ENCODE measurements at places on chromosomes 2 and 18. TPM values are rescaled to one million over a fixed set of nuclear protein-coding genes. Genes with fewer than 3 reads are reported as not detected.

The TYMS gene
- total RNA-seq = 35.1 TPM

The PRPF40A gene
- 143 TPM for total RNA-seq

The MRO gene
- total RNA-seq = not detected

The CCDC85A gene
- 6.7 TPM for total RNA-seq

The BOK gene
- total RNA-seq = 37.4 TPM

The CDKL4 gene
- total RNA-seq = 0.88 TPM

The TMEM247 gene
- 0.43 TPM for total RNA-seq

The CABLES1 gene
- total RNA-seq = 0.72 TPM

The CNNM3 gene
- total RNA-seq = 10.0 TPM
